ENCODE measurements at places on chromosomes 3 and 15.

DNA sequence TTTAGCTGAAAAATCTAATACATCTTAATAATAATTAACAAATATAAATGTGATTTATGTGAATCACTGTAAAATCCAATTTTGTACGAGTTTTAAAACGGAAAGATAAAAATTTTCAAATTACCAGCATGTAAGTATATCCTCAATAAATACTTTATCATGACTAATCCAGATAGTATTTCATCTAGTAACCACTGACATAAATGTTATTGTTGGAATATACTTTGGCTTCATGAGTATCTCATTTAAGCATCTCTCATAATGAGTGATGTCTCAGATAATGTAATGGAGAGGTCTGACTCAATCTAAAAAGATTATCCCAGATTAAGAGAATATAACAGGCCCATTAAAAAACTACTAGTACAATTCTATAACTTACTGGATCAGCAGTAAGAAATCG lies 216.3 kb downstream of the STAG1 start:
- no peak for DNase-seq

GRCh38 chr3:171393032-171393744 lies 67.0 kb downstream of the TNIK start:
- DNase-seq: no peak

DNA sequence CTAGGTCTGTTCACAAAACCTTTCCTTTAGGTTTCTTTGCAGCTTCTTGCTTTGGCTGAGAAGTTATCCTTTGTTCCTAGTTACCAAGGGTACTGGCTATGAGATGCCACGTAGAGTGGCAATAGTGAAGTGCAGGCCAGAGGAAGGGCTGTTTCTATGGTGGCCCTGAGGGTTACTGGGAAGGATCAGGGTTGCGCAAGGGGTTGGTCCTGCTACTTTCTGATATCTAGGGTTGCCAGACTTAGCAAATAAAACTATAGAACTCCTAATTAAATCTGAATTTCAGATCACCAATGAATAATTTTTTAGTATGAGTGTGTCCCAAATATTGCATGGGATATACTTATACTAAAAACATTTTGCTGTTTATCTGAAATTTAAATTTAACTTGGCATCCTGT lies 317.6 kb upstream of the CTDSPL start:
- no peak for DNase-seq

- DNase-seq: no peak
Observed at GRCh38 chr3:195227871-195228270, 43.1 kb downstream of the XXYLT1 start.

DNA sequence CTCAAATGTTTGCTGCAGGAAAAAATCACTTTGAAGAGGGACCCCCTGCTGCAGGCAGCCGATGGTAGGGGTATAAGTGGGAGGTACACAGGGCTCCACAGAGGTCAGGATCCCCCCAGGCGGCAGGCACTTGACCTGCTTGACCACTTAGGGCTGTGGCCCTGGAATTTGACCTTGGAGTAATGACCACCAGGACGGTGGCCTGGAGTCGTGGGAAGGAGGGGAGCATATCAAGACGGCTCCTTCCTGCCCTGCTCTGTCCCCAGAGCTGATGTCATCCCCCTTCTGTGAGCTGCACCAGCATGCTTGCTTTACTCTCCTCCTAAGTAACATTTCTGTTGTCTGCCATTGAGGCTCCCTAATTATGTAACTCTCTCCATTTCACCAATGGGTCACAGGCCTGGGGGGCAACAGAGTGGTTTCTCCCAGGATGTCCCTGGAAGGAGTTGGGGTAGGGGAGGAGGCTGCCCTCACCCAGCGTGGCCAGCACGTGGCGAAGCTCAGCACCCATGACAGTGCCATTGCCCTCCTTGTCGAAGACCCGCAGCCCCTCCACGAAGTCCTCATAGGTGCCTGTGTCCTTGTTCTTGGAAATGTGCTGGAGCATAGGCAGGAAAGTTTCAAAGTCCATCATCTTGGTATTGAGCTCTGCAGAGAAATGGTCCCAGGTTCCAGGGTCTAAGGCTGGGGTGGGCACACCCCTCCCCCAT lies 4.1 kb downstream of the MYL3 start:
- no peak for DNase-seq

DNA sequence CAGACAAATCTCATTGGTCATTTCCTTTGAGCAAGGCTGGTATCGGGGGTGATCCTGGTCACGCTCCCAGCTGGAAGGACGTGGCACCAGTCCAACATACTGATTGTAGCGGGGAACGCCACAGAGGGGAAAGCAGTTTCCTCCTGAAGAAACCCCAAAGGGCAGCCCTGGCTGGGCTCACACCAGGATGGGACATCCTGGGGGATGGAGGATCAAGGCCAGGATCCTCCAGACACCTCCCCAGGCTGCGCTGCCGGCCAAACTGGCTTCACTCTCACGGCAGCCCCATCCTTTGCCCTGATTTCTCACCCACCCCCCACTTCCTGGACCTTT lies 36.6 kb downstream of the MUC20 start:
- no peak for DNase-seq

DNA sequence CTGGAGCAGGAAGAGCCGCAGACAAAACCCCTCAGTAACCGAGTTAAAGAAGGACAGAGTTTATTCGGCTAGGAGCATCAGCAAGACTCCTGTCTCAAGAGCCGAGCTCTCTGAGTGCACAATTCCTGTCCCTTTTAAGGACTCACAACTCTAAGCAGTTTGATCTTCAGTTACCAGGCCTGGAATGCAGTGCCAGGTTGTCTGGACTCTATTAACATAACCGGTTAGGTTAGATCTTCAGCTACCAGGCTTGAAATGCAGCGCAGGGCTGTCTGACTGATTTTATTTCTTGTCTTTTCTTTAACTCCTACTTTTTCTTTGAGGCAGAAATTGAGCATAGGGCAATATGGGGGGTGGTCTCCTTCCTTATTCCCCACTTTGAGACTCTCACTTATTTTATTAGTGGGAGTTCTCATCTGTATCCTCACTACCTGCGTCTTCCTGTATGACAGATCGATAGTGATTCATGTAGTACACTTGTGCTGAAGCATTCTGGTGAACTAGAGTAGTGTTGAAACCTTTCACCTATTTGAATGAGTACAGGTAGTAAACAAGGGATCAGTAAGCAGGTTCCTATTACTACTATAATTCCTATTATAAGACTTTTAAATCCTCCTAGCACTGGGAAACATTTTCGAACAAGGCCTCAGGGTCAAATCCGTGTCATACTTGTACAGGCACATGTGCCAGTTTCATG lies 325.0 kb downstream of the CGGBP1 start:
- DNase-seq: no peak

DNA sequence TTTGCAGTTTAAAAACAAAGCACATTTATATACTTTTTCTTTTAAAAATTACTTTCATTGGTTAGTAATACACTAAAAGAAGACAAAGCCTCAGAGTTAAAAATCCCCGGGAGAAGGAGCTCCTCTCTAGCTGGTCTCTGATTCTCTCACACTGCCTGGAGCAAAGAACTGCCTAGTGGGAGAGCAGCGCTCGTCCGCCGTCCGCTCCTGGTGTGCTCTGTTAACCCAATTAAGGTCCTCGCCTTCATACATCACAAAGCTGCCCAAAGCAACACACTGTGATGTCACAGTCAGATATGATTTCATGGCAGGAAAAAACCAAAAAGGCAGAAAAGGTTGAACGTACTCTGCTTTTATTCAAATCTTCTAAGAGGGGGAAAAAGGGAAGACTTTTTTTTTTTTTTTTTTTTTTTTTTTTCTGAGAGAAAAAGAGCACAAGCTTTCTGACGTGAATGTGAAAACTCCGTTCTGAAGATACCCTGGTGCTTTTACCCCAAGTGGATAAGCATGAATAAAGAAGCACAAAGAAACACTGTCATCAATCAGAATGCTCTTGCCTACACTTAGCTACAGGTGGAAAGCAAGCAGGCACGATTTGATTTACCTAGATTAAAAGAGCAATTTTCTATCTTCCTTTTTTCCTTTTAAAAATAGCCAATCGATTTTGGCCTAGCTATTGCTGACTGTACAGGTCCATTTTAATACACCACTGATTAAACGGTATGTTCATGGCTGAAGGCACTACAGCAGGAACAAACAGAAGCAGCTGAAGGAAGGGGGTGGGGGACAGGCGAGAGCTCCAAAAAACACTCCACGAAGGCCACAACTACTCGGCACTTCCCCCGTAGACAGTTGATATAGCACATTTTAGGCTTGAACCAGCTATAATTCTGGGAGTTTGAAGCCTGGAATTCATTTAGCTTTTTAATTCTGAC lies 115.2 kb downstream of the TIGIT start:
- peak; percentile 69 for DNase-seq

GRCh38 chr3:50971487-50971924 lies 296.8 kb downstream of the DOCK3 start:
- DNase-seq: peak; percentile 81

DNA sequence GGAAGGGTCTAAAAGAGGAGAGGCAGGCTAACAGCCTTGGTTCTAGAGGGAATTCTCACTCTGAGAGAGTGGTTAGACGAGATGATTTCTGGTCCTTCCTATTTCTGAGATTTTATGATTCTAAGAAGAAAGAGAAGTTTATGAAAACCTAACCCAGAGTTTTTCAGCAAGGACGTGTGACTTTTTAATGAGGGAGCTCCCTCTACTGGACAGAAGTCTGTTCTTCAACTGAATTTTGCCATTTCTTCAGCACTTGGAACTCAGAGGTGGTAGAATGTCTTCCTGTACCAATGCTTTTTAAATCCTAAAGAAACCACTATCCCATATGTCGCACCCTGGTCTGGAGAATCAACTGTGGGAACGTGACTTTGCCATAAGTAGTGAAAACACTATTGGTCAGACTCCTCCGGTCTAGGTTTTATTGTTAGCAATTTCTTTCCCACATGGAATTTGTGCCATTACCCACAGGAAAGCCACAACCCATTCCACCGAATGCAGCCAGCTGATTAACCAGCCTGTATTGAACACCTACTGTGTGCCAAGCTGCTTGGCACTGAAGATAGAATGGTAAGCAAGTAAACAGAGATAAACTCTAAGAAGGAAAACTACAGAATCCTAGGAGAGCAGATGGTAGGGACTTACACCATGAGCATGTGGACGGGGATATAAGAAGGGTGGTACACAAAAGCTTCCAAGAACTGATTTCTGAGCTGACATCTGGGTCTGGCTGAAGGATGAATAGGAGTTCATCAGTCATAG lies 199.5 kb upstream of the LMCD1 start:
- peak; percentile 80 for DNase-seq

GRCh38 chr3:167723872-167724271 lies 10.8 kb downstream of the PDCD10 start:
- no peak for DNase-seq

DNA sequence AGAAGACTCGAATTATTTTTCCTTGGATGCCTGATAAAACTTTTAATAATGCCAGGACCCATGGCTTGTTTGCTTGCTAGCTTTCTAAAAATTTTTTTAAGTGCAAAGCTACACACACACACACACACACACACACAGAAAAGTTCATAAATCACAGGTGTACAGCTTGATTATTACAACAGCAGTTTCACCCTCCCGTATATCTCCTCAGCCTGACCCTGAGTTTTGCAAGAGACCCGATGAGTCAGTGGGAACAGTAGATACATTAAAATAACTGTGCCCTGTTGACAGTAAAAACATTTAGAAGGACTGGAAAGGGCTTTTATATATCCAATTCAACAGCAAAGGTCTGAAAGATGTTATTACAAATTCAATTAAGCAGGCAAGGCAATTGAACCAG lies 46.7 kb downstream of the EMC4 start:
- DNase-seq: no peak

DNA sequence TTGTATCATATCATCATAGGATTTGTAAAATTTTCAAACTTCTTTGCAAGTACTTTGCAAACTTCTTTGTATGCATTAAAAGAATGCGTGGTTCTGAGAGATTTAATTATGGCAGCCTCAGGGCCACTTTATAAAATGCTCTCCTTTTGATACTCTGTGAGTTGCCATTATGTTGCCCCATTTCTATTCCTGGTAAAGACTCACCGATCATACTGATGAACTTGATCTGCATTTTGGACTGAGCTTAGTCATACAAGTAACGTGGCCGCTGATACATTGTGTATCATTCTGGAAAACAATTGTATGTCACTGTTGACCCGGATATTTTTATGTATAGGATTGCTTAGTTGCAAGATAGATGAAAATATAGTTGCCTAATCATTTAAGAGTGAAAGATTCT lies 38.8 kb downstream of the AKAP13 start:
- no peak for DNase-seq

DNA sequence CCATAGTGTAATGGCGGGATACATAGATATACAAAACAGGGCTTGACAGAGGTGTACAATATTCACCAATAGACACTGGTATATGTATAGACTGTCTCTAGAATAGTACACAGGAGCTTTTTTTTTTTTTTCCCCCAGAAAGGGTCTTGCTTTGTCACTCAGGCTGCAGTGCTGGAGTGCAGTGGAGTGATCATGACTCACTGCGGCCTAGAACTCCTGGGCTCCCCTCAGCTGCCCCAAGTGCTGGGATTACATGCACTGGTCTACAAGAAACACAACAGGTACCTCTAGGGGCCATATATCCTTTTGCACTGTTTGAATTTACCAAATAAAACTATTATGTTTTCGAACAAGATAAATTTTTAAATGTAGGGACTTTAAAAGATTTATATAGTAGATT lies 12.3 kb downstream of the RHOA start:
- DNase-seq: no peak

GRCh38 chr3:103873897-103874545 lies 1439.2 kb downstream of the ZPLD1 start:
- DNase-seq: no peak

DNA sequence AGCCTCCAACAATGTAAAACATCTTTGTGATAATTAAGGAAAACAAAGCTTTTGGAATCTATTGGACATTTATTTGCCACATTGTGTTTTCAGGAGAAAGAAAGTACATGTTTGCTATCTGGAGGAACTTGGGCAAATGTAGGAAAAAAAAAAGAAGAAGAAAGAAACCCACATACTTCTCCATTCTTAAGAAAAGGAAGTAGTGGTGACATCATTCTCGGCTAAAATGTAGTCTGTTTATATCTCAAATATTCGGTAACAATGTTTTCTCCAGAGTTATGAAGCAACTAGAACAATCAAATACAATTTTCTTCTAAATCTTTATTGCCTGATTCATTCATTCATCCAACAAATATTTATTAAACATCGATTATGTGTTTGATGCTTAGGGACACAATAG lies 2.3 kb upstream of the TGFBR2 start:
- no peak for DNase-seq

- no peak for DNase-seq
Observed at GRCh38 chr3:128075522-128076482, 23.6 kb downstream of the SEC61A1 start.

- no peak for DNase-seq
Observed at GRCh38 chr15:71517751-71518150, 292.6 kb upstream of the NR2E3 start.

GRCh38 chr15:42344763-42345162 lies 14.5 kb upstream of the CAPN3 start:
- no peak for DNase-seq

DNA sequence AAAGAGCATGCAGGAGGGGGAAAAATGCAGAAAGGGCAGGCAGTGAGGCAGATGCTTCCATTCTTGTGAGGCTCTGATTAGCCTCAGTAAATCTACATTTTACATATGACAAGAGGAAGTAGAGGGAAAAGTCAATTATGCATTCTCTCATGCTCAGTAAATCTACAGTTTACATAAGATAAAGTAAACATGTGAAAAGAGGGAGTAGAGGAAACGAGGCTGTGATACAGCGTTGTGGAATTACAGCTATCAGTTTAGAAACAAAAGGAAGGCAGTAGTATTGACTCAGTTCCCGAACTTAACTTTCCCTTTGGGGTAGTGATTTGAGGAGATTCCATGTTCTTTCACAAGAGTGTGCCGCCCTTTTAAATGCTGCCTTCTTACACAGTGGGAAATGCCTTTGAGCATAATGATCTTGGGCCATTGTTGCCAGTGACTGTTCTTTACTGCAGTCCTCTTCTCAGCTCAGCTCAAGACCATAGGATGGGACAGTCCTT lies 39.3 kb downstream of the OSTN start:
- DNase-seq: no peak
